ENCODE measurements at places on chromosomes 2 and 18.

DNA sequence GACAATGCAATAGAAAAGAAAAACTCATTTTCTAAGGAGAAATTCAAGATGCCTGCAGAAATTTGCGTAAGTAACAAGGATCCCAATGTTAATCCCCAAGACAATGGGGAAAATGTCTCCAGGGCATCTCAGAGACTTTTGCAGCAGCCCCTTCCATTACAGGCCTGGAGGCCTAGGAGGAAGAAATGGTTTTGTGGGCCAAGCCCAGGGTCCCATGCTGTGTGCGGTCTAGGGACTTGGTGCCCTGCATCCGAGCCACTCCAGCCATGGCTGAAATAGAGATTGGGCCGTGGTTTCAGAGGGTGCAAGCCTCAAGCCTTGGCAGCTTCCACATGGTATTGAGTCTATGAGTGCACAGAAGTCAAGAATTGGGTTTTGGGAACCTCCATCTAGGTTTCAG, 103.9 kb upstream of the ACVR1 start:
- no peak for DNase-seq

- DNase-seq: no peak
Observed at GRCh38 chr2:170052151-170052550, 125.8 kb upstream of the MYO3B start.

DNA sequence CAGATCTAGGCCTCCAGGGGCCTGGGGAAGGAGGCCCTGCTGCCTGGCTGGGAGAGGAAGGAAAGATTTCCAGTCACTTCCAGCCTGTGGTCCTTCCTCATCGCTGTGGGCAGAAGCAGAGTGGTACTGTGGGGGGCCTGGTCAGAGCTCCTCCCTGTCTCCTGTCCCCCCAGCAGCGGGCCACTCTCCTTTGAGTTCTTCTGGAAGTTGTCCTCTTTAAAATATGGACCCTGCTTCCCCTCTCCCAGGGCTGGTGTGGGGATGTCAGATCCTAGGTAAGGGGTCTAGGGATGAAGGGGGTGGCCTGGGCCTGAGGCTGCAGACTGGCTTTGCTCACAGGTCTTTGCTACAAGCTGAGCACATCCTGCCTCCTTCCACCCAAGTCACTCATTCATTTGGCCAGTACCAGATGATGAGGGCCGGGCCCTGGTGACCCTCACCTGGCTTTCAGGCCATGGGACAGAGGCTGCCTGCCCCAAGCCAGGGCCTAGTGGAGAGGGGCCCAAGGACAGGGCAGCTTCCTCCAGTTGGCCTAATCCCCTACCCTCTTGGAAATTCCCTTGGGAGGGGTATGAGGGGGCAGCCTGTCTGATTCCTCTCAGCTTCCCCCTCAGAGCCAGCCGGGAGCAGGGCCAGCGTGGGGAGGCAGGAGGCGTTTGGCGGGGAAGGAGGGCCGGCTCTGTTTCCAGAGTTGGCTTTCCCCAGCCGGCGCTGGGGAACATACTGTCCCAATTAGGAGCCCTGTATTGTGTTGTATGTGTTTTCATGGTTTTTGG, 231.9 kb downstream of the DYSF start:
- no peak for DNase-seq

GRCh38 chr2:239905884-239906654, 119.1 kb downstream of the NDUFA10 start:
- peak; percentile 28 for DNase-seq

GRCh38 chr2:235032466-235032865, 80.6 kb downstream of the SH3BP4 start:
- no peak for DNase-seq

- no peak for DNase-seq
Observed at GRCh38 chr2:109257653-109258052, 128.6 kb downstream of the SH3RF3 start.

DNA sequence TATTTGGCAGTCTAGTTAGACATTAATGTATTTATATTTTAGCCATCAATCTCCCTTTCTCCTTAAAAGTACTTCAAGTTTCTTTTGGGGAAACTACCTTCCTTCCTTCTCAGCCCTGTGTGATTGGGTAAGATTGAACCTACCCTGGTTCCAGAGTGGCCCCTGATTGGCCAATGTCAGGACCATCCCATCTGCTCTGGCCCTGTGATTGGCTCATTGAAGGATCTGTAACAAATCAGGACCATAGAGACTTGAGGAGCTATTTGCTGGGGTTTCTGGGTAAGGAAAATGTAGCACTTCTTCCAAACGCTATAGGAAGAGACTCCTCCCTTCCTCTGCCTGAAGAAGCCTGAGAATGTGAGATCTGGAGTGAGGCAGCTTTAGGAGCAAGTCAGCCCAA, 59.3 kb downstream of the AQP4 start:
- DNase-seq: no peak

DNA sequence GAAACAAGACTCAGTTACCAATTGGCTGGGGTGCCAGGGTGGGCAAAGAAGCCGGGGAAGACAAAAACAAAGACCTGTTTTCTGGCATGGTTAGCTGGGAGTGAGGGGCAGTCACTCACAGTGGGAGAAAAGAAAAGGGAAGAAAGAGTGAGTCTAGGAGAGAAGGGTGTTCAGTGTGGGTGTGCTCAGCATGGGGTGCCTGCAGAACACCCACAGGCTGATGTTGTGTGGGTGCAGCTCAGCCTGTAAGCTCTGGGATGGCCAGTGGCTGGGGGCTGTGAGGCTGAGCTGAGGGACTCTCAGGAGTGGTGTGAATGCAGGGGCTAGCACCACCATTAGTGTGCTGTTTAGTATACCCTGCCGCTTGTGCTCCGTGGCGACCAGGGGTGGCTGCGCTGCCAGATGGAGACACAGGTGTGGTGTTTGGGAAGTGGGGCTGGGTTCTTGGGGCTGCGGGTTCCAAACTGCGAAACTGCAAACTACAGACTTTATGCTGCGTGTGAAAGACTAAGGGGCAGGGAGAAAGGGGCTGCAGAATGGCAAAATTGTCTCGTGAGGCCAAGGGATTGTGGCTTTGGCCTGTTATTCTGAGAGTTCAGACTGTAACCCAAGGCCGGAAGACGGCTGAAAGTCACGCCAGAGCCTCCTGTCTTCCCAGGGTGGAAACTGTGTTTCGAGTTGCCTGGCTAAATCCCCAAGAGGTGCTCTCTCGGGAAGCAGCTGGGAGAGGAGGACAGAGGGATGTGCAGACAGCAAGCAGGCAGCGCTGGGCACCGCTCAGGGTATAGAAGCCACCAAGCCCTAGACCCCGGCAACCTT, 156.3 kb downstream of the TTC32 start:
- no peak for DNase-seq

- DNase-seq: no peak
Observed at GRCh38 chr18:42838546-42839145, 276.8 kb downstream of the RIT2 start.

DNA sequence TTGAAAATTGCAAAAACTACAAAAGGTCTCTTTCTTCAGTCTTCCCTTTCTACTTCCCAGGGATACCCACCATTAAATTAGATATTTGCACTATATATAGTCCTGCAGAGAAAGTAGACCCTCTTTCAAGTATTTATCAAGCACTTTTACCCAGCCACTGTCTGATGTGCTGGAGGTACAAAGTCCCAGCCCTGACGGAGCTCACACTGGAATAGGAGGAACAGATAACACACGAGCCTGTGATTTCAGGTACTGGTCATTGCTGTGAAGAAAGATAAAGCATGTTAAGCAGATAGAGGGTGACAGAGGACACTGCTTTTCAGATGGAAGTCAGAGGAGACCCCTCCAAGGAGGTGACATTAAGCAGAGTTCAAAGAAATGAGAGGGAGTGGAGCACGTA, 19.6 kb downstream of the SEC11C start:
- no peak for DNase-seq

GRCh38 chr18:3211236-3211992, 8.4 kb downstream of the MYOM1 start:
- no peak for DNase-seq

DNA sequence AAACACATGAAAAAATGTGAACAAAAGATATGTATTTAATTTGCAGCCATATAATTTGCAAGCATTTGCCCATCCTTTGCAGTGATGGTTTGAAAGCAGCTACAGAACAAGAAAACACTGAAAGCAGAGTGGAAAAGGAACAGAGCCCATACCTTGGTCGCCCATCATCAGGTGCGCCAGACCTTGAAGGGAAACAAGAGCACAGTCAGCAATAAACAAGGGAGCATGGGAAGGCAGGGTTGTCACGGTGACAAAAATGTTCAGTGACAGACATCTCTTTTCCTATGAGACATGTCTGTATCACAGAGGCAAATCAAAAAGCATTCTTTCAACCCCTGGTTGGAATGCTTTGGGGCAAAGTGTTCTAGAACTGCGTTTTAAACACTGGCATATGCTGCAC, 109.4 kb downstream of the NRXN1 start:
- no peak for DNase-seq

GRCh38 chr2:11669454-11670291, at the start of gene NTSR2:
Gene NTSR2 (minus strand): TSS chr2:11670195. CDS start chr2:11670129, 66 bp downstream.
- DNase-seq: no peak

GRCh38 chr2:65700004-65700651, 267.7 kb upstream of the SPRED2 start:
- DNase-seq: no peak

- DNase-seq: no peak
Observed at GRCh38 chr2:23487735-23488492, 102.9 kb downstream of the KLHL29 start.

DNA sequence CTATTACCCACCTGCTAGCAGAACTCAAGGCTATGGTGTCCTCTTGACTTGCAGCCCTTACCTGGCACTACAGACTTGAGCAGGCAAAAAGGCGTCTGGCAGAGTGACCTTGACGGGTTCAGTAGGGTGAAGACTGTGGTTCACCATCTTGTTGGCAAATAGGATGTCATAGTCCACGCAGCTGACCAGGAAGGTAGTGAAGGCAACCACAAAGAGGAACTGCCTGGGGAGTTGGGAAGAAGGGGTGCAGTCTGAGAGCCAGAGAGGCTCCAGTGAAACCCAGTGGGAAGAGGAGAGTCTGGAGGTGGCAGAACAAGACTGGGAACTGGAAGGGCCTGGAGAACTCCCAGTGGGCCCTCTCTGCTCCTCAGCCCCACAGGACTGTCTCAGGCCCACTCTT, 4.1 kb downstream of the ATG9A start:
- no peak for DNase-seq

- no peak for DNase-seq
Observed at GRCh38 chr18:76679945-76680344, 142.4 kb upstream of the ZNF236 start.

DNA sequence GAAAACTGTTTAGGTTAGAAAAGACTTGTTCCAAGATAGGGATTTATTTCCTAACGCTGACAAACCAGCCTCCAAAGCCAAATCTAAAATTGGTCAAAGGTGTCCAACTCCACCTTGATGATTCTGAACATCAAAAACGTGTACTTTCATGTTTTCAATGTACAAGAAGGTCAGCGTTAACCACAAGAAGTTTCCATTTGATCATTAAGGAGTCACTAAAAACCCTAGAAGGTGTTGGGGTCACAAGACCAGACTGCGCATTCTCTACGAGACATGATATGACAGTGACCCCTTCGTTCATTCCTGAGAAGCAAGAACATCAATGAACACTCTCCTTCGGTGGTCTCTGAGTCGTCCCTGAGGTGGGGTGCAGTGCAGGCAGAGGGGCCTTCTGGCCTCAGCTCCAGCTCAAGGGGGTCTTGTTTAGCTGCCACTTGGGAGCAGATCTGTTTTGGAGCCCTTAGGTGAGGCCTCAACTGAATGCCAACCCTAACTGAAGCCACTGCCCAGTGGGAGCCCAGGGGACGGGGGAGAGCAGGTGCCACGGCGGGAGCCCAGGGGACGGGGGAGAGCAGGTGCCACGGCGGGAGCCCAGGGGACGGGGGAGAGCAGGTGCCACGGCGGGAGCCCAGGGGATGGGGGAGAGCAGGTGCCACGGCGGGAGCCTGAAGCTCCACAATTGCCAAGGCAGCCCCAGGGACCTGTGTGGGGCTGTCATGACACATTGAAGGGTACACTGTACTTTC, 55.2 kb downstream of the PARD6G start:
- DNase-seq: peak; percentile 39

- DNase-seq: no peak
Observed at GRCh38 chr2:108776475-108776874, 10.1 kb upstream of the CCDC138 start.

GRCh38 chr18:8705238-8705960, at the start of gene MTCL1:
Gene MTCL1 (plus strand): TSS chr18:8705556. CDS start chr18:8705661, 105 bp downstream.
- DNase-seq: no peak

DNA sequence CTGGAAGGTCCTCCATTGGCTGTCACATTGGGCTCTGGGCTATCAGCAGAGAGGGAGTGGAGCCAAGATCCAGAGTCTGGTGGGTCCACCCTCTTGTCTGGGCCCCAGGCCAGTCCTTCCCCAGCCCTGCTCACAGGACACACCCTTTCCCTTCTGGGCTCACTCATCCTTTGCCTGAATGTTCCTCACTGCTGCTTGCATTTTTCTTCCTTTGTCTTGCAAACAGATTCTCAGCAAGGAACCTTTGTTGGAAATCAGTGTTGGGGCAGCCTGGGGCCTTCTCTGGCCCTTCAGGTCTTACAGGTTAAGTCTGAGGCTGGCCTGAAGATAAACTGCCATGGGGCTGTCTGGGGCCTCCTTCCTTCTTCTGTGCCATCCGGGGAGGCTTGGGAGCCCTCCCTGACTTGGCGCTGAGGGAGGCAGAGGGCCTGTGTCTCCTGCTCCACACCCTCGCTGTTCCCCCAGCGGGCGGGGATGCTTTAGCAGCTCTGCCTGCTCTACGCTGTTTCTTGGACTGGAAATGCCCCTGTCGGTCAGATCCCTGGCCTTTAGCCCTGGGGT, 11.5 kb upstream of the CELF4 start:
- DNase-seq: no peak
